ENCODE measurements at places on chromosomes 7 and 10.

GRCh38 chr10:6647811-6648526 lies 67.9 kb upstream of the PRKCQ start:
- peak; percentile 27 for DNase-seq

- no peak for DNase-seq
These were observed 16.4 kb downstream of the ITGA8 start for GRCh38 chr10:15703151-15703880.

DNA sequence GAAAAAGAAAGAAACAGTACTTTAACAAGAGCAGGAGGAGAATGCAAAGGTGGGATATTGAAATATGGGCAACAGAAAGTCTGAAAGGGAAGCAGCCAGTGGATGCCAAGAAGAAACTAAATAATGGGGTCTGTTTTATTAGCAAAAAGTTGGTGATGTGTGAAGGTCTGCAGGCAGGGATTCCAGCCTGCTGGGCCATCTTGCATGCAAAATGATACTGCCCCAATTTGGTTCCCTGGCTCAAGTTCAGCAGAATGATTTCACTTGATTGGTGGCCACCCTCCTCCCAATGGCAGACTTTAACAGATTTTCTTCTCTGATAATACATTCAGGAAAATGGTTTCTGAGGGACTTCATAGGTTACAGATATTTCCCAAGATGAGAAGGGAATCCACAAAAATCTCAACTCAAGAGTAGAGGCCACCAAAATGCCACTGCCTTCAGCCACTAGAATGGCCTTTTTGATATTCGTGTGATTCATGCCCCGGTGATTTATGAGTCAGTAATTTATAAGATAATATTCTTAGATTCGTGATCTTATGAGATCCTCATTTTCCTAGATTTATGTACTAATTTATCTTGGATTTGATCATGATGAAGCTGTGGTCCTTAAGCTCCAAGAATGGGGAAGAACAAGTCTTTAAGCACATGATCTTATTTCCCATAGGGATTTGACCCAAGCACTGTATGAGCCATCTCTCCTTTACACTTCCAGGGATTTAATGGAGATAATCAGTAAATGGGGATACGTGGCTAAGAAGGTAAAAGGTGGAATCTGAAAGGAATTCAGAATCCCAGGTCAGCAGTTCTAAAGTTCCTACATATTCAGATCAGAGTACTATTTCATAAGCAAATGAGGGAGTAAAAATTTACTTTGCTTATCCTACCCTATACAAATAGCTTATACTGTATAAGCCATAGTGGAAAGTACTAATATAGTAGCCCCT lies 32.3 kb upstream of the ADD3 start:
- no peak for DNase-seq

- no peak for DNase-seq
These were observed 271.6 kb downstream of the CCDC3 start for GRCh38 chr10:12729885-12730284.

GRCh38 chr7:73690646-73691045 lies 7.2 kb downstream of the BUD23 start:
- no peak for DNase-seq

DNA sequence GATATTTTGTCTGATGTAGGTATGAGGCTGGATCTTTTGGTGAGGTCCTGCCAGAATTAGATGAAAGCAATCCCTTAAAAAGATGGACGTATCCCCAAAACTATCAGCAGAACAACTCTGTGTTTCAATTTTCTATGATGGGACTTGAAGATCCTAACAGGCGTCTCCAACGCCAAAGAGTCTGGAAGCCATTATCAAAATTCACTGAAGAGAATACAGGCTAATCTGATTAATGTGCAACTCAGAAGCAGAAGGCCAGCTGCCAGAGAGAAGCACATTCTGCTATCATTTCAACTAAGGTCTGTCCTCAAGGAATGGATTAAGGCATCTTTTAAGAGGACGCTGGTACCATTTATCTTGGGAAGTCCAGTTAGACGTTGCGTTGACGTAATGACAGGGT lies 119.7 kb downstream of the FGFR2 start:
- no peak for DNase-seq

DNA sequence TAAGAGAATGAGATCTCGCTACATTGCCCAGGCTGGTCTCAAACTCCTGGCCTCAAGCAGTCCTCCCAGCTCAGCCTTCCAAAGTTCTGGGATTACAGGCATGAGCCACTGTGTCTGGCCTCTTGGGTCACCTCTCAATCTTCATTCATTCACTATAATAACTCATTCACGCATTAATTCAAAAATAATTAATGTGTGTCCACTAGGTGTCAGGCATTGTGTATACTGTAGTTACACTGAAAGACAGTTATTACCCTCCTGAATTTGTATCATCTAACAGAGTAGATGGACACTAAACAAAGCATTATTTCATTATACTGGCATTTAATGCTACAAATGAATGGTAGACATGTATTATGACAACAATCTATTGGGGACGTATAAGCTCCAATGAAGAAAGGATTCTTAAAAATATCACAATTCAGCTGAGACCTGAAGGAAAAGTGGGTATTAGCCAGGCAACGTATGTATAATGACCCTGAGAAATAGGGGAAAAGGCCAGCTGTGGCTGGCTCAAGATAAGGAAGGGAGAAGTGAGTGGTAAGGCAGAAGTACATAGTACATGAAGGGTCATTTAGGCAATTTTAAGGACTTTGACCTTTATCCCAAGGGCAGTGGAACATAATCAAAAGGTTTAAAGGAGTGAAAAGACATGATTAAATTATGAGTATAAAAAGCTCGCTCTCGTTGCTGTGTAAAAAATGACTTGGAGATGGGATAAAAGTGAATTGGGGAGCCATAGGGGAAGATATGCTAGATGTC lies 150.7 kb downstream of the BTAF1 start:
- no peak for DNase-seq

DNA sequence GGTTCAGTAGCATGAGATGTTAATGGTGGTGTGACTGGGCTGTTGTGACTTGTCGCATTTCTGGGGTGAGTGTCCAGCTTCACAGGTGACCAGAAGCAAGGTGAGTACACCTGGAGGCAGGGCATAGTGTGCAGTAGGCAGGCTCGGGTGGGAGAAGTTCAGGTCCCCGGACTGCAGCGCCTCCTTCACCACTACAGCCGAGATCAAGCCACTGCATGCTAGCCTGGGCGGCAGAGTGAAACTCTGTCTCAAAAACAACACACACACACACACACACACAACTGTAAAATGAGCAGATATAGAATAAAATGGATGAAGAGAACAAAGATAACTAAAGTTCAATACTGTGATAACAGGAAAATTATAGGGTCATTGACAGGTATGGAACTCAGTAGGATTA lies 11.1 kb upstream of the PARD3 start:
- no peak for DNase-seq

DNA sequence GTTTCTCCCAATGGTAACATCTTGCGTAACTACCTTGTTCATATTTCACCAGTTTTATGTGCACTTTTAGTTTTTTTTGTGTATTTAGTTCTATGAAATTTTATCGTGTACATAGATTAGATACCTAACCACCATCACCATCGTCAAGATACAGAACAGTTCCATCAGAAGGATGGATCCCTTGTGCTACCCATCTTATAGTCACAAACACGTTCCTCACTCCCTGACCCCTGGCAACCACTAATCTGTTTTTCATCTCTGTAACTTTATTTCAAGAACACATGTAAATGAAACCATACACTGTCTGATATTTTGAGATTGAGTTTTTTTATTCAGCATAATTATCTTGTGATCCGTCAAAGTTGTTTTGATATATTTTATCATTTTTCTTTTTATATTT lies 29.9 kb downstream of the FANK1 start:
- DNase-seq: no peak

- no peak for DNase-seq
These were observed 6.2 kb downstream of the IL2RA start for GRCh38 chr10:6055929-6056328.

DNA sequence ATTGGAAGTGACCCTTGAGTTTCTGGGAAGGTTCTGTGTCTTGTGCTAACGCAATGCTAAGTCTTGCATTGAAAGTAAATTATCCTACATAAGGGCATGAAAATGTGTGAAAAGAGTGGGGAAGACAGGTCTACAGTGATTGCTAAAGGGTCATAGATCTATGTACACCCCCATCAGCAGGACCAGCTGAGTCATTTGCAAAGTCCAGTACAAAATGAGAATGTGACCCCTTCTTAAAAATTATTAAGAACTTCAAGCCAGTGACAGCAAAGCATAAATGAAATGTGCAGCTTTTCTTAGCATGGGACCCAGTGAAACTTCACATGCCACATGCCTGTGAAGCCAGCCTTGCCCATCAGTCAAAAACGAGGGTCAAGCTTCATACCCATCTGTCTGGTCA lies 640.7 kb upstream of the MKI67 start:
- DNase-seq: no peak

GRCh38 chr10:34184397-34184796 lies 630.7 kb downstream of the PARD3 start:
- DNase-seq: no peak

DNA sequence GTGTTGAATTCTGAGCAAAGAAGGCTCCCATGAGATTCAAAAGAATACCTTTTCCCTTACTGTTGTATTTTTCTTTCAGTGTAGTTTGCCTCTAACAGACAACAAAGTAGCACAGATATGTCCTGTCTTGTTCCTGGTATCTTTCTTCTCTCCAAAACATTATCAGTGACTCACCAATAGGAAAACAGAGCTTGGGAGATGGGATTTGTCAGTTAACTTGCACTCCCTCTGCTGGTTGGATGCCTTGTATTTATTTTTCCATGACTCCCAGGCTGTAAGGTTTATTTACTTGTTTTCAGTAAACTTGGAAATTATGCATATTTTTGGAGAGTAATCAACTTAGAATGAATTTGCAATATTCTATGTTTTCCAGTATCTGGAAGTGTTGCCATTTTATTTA lies 129.7 kb downstream of the SAMD9 start:
- no peak for DNase-seq

GRCh38 chr7:64793106-64793755 lies 997 bp upstream of the ZNF138 start:
- no peak for DNase-seq

DNA sequence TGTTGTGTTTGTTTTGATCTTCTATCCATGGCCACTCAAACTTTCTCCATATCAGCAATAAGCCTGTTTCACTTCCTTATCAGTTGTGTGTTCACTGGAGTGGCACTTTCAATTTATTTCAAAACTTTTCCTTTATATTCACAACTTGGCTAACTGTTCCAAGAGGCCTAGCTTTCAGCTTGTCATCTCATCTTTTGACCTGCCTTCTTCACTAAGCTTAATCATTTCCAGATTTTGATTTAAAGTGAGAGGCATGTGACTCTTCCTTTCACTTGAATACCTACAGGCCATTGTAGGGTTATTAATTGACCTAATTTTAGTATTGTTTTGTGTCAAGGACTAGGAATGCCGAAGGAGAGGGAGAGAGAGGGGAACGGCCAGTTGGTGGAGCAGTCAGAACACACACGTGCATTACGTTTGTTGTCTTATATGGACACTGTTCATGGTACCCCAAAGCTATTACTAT lies 5.5 kb upstream of the GNAT3 start:
- no peak for DNase-seq

- no peak for DNase-seq
These were observed 28.0 kb downstream of the GSAP start for GRCh38 chr7:77388055-77388641.

DNA sequence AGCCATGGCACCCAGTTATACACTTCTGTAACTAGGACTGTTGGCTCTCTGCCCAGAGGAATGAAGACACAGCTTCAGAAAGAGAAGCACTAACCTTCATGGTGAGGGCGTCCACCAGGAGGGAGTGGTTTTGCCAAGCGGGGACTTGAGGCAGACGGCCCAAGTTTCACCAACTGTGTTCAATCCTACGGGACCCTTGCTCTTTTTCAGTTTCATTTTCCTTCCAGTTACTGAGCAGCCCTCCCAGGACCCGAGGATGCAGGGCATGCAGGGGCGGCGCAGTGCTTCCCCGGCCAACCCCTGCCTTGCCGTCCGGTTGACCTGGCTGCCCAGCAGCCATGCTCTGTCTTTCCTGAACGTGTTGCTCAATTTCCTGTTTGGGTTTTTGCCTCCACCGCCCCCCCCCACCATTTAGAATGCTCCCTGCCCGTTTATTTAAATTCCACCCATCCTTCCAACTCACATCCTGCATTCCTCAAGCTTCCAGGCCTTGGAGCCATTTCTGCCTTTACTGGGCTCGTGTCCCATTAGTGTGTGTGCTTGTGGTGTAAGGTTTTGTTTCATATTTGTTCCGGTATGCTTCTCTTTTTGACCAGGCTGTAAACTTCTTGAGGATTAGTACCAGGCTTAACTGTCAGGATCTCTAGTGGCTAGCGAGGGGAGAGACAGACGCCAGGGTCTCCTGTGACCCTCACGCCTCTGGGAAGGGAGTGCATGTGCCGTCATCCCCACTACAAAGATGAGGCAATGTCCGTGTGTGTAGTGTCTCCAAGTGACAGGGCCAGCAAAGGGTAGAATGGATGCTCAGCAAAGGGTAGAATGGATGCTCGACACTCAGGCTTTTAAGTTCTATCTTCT lies 31.6 kb downstream of the IL15RA start:
- no peak for DNase-seq

- DNase-seq: no peak
These were observed 117.3 kb downstream of the THSD7A start for GRCh38 chr7:11714676-11715075.

DNA sequence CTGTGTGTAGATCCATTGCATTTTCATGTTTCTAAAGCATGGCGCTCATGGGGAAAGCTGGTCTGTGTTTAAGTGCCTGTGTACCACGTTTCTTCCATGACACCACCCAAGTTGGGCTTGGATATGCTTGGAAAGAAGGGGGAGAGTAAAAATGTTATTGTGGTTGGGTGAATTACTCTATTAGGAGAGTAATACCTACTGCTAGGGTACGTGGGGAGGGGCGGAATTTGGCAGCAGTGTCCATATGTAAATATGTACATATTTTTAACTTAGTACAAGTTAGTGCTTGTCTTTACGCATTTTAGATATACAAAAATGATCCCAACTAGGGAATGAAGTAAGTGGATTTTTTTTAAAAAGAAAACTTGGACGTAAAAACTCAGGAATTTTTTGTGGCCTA lies 42.9 kb upstream of the SAMD8 start:
- DNase-seq: no peak

DNA sequence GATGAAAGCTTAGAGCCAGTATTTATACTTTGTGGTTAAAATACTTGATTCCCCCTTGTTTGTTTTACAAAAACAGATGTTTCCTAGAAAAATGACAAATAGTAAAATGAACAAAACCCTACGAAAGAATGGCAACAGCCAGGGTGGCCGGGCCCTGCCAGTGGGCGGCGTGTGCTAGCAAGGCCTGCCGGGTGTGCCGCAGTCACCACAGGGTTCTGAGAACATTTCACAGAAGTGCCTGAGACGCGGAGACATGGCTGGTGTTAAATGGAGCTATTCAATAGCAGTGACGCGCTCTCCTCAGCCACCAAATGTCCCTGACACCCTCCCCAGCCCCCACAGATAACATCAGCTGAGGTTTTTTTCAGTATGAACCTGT lies 14.5 kb downstream of the GPR146 start:
- DNase-seq: no peak

DNA sequence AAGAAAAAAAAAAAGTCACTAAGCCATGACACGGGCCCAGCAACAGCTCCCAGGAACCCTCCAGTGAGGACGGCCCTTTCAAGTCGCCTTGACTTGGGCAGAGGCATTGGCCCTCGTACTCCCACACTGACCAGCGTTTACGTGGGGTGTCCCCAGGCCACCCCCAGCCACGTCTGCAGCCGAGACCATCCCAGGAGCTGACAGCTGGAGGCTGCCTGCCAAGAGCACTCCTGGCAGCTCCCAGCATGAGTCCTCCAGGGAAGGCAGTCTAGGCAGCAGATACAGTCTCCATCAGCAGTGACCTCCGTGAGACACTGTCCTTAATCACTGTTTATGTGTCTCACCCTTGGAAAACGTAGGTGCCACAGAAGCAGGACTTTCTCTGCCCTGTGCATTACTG lies 86.5 kb downstream of the PROSER2 start:
- no peak for DNase-seq

- DNase-seq: no peak
These were observed 739.9 kb downstream of the XPNPEP1 start for GRCh38 chr10:109183366-109183765.
